Stimulated activated effector memory CD8-positive, alpha-beta T cell treated with anti-CD3 and anti-CD28 coated beads, Interleukin-12 subunit alpha, Interleukin-12 subunit beta, amount 100 ng/mL, for 72 hours (primary cell): ENCODE measurements at places on chromosomes 1 and 21.

DNA sequence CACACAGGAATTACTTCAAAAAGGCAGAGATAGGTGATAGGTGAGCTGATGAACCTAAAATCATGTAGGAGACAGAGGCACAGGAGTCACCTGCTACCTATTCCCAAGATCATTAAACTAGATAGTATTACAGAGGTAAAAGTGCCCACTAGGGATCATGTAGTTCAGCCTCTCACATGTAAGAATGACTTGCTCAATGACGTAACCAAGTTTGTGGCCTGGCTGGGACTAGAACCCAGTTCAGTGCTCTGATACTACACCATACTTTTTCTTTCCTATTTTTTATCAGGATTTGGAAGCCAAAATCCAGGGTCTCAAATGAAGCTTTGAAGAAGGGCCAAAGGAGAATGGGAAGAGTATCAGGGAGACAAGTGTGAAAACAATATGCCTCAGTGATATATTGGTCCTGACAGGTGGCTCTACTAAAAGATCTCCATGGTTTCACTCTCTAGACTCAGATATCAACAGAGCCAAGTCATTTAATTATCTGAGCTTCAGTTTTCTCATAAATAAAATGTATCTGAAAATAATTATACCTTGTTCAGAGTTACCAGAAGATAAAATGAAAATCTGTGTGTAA lies 87.3 kb upstream of the SLFNL1 start:
- no peak for DNase-seq

GRCh38 chr1:209624558-209625549 lies 27.4 kb downstream of the LAMB3 start:
- no peak for DNase-seq

DNA sequence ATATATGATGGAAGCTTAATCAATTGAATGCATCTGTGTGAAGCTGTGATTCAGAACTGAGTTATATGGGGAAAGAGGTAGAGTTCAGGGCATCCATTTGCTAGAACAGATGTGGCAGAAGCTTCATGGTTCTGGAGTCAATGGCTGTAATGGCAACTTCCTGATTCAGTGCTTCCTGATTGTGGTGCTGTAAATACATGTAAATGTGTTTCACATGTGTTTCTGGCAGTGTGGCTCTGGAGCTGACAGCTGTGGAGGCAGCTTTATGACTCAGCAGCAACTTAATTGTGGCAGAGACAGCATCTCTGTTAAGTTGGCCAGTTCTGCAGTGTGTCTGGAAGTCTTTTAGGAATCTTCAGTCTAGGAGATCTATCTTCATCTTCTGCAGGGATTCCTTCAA lies 226.6 kb upstream of the ZRANB2 start:
- no peak for DNase-seq

DNA sequence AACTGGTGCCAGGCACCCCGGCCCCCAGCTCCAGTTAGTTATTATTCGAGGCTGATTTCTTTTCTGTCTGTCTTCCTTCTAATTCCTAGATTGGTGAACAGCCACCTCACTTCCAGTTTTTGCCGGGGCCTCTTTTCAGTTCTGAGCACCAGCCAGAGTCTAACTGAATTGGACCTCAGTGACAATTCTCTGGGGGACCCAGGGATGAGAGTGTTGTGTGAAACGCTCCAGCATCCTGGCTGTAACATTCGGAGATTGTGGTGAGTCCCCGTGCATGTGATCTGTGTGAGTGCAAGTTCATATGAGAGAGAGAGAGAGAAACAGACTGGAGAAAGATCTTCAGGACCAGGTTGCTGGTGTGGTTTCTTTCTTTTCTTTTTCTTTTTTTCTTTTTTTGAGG lies 13.5 kb downstream of the NLRP3 start:
- DNase-seq = no peak

DNA sequence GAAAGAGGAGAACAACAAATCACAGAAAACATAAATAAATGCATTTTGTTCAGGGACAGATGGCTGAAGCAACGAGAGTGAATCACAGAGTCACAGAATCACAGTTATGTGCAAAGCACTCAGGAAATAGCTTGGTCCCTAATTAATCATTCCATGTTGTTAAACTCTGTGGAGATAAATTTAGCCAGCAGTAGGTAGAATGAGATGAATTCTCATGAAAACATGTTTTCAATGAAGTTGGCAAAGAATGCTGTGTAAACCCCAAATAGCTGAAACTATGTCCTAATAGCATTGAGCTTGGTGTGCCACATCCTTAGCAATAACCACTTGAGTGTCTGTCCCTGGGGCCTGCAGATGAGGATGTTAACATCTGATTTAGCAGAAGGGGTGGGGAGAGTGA lies 20.4 kb downstream of the LEPR start:
- no peak for DNase-seq

DNA sequence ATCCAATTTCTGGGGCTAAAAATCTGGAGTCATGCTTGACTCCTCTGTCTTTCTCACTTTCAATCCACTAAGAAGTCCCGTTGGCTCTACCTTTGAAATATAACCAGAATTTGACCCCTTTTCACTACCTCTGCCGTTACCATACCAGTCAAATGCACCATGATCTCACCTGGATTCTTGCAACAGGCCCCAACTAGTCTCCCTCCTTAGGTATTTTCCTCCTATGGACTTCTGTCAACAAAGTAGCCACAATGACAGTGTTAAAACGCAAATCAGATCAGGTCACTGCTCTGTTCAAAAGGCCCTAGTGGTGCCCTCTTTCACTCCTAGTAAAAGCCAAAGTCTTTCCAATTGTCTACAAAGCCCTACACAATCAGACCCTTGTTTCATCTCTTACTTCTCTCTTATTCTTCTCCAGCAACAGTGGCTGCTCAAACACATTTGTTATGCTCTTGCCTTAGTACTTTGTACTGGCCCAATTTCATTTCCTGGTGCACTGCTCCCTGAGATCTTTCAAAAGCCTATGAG lies 35.7 kb upstream of the AGL start:
- no peak for DNase-seq

GRCh38 chr1:66436378-66437135 lies 97.4 kb upstream of the SGIP1 start:
- peak; percentile 33 for DNase-seq

DNA sequence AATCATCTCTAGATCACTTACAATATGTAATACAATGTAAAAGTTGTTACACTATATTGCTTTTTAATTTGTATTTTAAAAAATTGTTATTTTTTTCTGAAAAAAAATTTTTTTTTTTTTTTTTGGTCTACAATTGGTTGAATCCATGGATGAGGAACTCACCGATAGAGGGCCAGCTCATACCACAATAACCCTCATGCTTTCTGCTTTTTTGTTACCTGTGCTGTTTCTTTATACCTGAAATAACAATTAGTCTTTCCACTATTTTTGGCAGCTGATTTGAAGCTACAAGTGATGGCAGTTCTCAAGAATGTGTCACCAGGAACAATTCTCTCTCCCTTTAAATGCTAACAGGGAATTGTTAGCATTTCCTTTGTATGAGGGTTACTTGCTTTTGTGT lies 12.0 kb downstream of the SMG7 start:
- no peak for DNase-seq

- DNase-seq = no peak
Observed at GRCh38 chr1:27322569-27323240, 742 bp downstream of the TMEM222 start.

GRCh38 chr1:84259376-84259775 lies 42.1 kb upstream of the SAMD13 start:
- DNase-seq = no peak

DNA sequence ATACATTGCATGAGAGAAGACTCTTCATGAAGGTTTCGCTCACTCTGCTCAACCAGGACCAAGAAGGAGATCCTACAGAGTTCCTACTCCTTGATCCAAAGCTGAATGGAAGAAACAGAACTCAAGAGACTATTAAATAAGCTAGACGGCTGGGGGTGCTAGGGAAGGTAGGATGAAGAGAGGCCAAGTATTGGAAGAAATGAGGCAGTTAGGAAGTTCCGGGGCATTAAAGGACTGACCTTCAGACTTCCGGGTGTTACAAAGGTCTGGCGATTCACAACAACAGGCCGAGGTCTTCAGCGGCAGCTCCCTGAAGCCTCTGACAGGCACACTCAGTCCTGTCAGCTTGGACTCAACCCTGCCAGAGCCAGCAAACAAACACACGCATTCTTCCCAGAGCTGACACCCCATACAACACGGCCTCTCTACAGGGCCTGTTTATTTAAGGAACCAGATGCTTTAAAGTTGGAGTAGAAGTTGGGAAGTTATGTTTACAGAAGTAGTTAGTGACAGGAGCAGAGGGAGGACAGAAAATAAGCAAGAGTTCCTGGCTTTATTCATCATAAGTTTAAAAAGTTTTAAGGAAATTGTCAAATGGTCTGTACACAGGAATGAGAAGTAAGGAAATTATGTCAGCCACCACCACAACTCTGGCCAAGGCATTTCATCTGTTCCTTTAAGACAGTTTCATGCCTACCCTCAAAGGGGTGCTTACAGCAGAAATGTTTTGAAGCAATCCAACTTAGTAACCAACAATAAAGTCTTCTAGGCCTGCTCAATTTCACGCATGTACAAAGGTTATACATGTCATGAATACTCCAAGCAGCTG lies 4.7 kb downstream of the SORT1 start:
- no peak for DNase-seq

DNA sequence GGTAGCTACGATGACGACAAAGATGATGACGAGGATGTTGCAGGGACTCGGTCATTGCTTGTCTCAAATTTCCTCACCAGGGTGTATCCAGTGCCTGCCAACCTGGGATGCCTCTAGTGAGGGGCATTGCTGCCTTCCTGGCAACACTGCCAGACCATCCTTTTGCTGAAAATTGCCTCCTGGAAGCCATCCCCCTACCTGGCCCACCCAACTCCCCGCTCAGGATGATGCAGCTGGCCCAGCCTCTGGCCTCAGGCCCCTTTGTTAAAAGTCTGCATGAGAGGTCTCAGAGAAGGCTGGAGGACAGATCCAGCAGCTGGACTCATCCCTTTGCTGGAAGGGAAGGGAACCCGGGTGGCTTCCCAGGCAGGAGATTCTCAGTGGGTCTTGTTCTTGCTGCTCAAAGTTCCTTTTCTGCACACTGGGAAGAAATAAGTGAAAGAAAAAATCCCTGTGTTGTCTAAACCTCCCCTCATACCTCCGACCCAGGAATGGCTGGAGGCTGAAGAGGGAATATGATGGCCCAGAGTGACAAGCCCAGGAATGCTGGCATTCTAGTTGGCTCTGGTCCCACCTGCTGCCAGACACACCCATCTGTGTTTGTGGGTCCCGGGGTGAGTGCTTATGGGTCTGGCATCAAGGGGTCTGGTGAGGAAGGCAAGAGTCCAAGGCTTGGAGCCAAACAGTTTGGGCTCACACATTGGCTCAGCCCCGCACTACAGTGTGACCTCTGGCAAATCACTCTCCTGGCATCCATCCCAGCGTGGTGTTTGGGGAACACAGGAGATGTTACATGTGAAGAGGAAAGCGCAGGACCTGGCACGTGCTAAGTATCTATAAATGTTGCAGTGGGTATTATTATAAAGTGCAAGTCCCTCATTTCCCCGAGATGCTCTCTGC lies 6.7 kb upstream of the FNDC5 start:
- no peak for DNase-seq

- DNase-seq = peak; percentile 82
Observed at GRCh38 chr1:212455803-212456528, 23.2 kb downstream of the NENF start.

DNA sequence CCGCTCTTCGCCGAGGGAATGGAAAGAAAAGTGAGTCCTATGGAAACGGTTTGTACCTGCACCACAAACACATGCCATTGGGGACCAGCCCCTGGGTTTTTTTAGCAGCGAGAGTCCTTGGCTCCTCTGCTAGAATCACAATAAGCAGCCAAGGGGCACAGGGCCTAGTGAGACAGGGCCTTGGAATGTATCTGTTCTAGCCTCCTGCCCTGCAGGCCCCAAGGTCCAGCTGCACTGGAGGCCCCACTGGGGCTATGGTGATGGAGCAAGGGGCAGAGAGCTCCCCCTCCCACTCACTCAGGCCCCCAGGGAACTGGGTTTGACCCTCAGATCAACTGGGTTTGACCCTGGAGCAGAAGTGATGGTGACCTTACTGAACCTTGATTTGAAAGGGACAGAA lies 14.4 kb downstream of the SHISA4 start:
- no peak for DNase-seq

GRCh38 chr1:244042293-244042692 lies 8.8 kb upstream of the ZBTB18 start:
- DNase-seq = no peak

- DNase-seq = no peak
Observed at GRCh38 chr1:15626269-15626950, 9.2 kb downstream of the DDI2 start.

DNA sequence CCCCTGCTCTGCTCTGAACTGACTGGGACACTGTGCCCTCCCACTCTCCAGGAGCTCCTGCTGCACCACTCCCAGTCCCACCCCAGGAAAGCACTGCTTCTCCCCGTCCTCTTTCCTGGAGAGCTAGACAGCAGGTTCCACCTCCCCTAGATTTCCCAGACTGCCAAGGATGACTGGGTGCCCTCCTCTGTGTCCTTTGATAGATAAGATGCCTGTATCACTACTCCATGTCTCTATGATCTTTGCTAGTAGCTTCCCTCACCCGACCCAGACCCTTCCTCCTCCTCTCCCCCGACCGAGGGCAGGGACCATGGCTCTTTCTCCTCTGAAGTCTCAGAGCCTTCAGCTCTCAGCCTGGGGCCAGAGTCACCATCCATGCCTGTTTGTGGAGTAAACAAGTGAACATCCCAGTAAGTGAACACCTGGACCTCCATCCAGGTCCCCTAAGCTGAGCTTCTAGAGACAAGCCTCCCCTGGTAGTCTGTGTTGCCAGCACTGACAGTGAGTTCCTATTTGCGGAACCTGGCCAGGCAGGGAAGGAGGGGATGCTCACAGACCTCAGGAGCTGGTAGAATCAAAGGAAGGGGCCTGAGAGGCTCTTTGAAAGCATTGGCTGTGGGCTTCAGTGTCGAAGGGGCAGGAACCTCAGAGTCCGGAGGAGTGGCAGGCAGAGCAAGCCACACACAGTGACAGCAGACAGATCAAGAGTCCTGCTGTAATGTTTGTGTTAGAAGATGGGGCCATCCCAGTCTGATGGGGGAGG lies 104.0 kb downstream of the PAX7 start:
- no peak for DNase-seq

DNA sequence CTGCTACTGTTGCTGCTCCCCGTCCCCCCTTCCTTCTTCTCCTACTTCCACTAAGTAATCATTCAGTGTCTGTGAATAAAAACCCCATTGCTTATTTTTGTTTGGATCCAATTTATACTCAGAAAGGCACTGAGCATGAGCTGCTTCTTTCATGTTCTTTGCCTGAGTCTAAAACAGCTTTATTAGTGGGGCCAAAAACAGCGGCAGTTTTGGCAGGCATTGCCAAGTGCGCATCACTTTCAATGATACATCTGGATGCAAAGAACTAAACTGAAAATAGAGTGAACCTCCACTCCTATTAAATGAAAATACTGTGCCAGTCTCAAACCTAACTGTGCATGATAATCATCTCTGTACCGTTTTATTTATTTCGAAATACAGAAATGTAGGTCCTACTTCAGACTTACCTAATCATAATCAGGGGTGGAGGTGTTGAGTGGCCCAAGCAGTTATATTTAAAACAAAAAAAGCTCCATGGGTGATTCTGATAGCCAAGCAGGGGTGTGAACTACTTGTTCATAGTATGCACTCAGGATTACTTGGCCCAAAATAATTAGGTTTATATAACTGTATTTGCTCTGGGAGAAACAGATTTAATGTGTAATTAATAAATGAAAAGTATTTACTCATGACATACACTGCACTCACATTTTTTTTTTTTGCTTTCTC lies 48.4 kb downstream of the NEK7 start:
- no peak for DNase-seq
